ENCODE measurements at places on chromosomes 3 and 15.

GRCh38 chr15:48634893-48635292 lies 10.6 kb downstream of the FBN1 start:
- DNase-seq: peak; percentile 89

DNA sequence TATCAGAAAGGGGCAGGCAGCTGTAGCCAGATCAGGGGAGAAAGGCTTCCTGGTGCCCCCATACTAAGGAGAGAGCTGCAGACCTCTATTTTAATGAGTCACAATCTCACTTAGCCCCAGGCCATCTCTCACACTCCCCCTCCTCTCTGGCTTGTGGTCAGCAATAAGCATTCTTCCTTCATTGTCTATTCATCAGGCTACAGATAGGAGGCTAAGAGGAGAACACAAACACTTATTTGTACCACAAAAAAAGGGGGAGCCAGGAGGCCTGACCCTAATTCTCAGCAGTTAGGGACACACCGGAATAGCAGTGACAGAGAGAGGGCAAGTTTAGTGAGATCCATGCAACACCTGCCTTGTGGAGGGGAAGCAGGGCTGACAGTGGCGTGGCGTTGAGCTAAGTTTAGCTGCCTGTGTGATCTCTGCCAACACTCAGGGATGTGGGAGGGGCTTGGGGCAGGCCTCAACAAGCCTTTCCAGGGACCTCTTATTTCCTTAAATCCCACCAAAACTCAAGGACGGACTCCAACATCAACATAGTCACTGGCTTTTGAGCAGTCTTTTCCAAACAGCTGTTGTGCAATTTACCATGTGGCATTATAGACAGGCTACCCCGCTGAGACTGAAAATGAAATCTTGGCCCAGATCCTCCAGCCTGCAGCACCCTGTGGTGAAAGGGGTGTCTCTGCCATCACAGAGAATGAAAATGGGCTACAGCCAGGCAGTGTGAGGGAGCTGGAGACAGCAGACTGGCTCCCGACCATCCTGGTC lies 191.9 kb upstream of the TSC22D2 start:
- peak; percentile 69 for DNase-seq

- DNase-seq: no peak
Observed at GRCh38 chr15:62472616-62473299, 307.7 kb upstream of the C2CD4B start.

GRCh38 chr3:65485826-65486469 lies 552.8 kb downstream of the MAGI1 start:
- DNase-seq: no peak

DNA sequence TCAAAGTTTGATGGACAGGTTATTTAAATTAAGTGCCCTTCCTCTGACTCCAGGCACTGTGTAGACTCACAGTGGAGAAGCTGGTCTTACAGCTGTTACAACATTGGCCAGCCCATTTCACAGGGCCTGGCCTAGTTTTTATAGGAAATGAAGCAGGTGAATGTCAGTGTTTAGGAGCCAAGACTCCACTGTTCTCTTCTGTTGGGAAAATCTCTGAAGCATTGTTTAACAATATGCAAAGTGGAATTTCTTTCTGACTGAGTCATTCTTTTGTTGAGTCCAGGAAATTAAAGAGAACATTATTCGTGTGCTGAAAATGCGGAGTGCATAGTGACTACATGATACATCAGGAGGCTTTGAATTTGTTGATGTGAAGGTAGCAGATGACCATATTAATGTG lies 64.7 kb downstream of the ARRDC4 start:
- DNase-seq: peak; percentile 41

- DNase-seq: no peak
Observed at GRCh38 chr3:155581579-155581978, 163.3 kb downstream of the PLCH1 start.
